Left lobe of liver (tissue), 2 donors: ENCODE measurements at places on chromosomes 1 and 21. TPM values are rescaled to one million over a fixed set of nuclear protein-coding genes. Genes with fewer than 3 reads are reported as not detected.

The TMEM39B gene
- 6.0 TPM for total RNA-seq

- no peak for DNase-seq
These were observed 51.7 kb downstream of the STUM start for GRCh38 chr1:226600254-226600653.

DNA sequence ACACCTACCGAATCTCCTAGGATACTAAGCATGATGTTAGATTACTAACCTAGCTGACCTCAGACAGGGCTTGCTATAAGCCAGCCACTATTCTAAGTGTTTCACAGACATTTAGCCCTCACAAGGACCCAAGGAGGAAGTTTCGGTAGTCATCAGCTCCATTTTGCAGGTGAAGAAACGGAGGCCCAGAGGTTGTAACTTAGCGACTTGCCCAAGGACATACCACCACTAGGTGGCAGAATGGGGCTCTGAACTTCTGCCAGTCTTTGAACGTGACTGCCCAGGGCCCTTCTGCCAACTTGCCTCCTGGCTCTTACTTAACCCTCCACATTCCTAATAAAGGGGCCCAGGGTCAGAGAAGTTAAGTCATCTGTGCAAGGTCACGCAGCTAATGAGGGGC lies 283.5 kb downstream of the C1orf94 start:
- DNase-seq, result peak; percentile 59

- DNase-seq, result no peak
These were observed 5.8 kb upstream of the CD1C start for GRCh38 chr1:158283965-158284364.

GRCh38 chr1:52204696-52205095 lies 62.8 kb downstream of the ZFYVE9 start:
- no peak for DNase-seq

DNA sequence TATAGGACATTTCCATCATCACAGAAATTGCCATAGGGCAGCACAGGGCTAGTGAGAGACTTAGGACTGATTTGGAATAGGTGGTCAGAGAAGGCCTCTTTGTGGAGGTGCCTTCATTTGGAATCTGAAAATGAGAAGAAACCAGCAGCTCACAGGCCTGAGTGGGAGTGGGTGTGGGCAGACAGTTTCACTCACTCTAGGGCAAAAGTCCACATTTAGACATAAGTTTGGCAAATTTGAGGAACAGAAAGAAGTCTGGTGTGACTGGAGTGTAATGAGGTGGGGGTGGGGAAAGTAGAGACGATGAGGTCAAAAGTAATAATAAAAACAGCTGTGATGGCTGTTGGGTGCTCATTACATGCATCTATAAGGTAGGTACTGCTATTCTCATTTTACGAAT lies 22.4 kb upstream of the BCAR3 start:
- DNase-seq, result no peak
